ENCODE measurements at places on chromosomes 13 and 19.

DNA sequence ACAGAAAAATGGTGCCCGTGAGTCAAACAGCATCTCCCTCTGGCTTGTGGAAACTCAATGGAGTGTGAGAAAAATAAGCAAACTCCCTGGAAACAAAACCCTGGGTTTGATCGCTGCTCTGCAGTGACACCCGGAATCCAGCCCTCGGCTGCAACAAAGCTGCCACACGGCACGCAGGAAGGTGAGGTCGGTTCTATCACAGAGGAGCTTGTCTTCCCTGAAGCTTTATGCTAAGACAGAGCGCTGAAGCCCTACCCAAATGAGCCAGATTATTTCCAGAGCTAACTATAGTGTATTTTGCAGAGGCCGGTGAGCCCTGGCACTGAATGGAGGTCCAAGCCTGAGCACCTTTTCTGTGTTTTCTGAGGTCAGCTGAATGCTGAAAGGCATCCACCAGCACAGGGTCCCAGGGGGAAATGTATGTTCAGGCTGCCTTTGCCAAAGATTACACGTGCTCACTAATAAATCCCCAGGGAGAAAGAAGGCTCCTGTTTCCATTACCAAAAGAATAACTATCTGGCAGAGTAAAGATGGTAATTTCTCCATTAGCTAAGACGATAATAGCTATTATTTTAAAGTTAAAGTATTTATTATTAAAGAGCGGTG, 77.8 kb downstream of the TSHZ3 start:
- DNase-seq, result no peak

DNA sequence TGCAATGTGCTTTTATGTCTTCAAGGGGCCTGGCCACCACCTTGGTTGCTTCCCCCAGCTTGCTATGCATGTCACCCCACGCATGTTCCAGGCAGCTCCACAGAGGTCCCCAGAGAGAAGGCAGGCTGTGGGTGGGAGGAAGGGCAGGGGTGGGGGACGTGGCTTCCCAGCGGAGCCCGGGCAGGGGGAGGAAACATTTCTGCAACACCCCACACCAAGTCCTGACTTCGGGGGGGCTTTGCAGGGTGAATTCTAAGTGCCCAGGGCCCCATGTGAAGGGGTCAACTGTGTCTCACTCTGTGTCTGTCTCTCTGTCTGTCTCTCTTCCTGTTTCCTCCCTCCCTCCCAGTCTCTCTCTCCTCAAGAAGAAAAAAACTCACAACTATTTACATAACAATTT, 39.6 kb downstream of the LTBP4 start:
- DNase-seq, result no peak

DNA sequence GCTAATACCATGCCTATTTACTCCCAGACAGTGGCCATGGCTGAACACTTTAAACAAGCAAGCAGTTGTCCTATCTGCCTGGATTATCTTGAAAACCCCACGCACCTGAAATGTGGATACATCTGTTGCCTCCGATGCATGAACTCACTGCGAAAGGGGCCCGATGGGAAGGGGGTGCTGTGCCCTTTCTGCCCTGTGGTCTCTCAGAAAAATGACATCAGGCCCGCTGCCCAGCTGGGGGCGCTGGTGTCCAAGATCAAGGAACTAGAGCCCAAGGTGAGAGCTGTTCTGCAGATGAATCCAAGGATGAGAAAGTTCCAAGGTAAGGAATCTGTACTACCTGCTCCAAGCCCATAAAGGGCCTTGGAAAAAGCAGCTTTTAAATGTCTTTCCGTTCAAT, 8.6 kb downstream of the RFPL4AL1 start:
- no peak for DNase-seq

DNA sequence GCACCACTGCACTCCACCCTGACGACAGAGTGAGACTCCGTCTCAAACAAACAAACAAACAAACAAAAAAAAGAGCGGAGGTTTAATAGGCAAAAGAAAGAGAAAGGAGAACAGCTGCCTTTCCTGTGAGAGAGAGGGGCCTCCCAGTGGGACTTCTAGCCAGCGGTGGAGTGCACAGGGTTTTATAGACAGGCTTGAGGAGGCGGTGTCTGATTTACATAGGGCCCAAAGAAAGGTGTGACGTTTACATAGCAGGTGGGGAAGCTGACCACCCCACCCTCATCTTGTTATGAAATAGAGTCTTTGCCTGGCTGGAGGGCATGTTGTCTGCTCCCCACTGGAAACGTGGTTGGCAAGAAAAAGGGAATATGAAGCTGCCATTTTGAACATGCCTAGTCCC, 106.0 kb upstream of the CSNK1A1L start:
- no peak for DNase-seq

DNA sequence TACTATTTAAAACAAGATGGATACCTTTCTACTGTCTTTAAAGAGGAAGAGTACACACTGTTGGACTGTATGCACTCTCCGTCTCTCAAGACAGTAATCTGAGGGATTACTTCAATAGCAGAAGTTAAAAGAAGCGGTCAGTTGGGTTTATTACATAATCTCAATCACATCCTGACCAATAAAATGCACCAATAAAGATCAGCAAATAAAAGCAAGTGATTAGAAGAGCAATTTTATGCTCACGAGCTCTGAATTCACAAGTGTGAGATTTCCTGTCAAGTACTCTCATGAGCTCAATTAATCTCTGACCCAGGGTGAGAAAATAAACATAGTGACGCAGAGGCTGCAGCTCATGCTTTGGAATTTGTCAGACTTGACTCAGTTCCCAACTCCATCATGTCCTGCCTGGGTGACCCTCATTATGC, 12.2 kb downstream of the ABCC4 start:
- no peak for DNase-seq

DNA sequence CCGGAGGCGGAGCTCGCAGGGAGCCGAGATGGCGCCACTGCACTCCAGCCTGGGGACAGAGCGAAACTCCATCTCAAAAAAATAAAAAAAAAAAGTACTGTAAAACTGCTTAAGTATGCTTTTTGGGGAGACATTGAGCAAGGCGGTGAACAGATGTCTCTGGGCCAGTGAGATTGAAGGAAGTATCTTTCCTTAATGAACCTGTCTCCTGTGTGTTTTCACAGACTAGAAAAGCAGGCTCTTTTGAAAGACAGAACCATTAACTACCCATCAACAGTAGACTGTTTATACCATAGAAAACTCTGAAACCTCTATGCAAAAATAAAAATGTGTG, 1.5 kb upstream of the ECH1 start:
- no peak for DNase-seq

DNA sequence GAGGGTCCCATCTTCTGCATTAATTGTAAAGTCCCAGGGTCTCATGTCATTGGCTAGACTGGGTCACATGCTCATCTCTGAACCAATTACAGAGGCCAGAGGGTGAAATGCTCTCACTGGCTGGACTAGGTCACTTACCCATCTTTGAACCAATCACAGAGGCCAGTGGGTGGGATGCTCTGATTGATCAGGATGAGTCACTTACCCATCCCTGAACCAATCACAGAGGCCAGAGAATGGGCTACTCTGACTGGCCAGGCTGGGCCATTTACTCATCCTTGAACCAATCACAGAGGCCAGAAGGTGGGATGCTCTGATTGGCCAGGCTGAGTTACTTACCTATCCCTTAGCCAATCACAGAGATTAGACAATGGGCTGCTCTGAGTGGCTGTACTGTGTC, 5.3 kb downstream of the MISP start:
- DNase-seq, result no peak

- no peak for DNase-seq
Observed at GRCh38 chr19:45766869-45767346, 2.1 kb downstream of the SIX5 start.

DNA sequence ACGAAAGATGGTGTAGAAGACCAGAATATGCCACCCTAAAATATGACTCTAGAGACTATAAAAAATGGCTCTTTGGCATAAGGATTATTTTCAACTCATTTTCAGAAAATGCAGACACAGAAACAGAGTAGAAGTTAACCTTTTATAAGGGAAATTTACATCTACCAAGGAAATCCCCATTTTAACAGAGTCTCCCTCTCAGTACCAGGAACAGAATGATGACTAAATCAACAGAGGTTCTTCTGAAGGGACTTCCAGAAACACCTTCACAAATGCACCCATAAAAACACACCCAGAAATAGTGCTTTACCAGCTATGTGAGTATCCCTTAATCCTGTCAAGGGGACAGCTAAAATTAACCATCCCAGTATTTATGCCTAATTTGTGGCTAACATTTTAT, 29.1 kb downstream of the PLPP2 start:
- no peak for DNase-seq

DNA sequence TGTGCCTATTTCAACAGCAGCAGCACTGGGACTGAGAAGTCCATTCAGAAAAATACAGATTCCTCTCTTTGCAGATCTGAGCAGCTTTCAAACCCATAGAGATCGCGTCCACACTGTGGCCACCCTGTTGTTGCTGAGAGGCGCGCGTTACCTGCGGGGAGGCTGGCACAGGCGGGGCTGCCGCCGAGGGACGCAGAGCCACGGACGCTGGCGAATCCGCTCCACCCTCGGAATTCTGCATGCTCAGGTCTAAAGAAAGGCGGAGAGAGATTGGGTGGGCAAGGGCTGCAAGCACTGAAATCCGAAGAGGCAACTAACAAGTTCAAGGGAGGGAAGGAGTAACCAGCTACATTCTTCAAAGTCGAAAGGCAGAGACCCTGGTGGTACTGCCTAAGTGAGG, 63.0 kb downstream of the RFX2 start:
- no peak for DNase-seq

DNA sequence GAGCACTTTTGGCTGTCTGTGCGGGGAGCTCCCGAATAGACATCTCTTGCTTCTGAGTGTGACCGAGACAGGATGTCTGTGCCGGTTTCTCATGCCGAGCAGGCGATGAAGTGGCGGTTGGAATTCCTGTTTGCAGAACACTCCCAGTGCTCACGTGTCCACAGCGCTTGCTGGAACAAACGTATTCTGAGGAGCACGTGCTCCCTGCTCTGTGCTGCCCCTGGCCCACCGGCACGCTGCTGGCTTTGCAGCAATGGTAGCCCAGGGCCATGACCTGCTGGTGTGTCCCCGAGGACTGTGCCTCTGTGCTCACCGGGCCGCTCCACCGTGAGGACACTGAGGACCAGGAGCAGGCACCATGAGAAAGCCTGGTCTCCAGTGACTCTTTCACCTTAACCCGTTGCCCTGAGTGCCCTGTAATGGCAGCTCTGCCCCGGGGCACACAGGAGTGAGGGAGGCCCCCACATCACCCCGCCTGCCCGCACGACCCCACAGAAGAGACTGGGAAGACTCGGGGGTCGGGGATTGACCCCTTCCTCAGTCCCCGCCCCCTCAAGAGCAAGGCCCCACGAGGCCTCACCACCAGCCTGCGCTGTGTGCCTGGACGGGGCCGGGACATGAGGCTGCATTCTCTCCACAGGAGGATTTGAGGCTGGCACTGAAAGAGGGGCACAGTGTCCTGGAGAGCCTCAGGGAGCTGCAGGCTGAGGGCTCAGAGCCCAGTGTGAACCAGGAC, 40.0 kb upstream of the F7 start:
- DNase-seq, result no peak

DNA sequence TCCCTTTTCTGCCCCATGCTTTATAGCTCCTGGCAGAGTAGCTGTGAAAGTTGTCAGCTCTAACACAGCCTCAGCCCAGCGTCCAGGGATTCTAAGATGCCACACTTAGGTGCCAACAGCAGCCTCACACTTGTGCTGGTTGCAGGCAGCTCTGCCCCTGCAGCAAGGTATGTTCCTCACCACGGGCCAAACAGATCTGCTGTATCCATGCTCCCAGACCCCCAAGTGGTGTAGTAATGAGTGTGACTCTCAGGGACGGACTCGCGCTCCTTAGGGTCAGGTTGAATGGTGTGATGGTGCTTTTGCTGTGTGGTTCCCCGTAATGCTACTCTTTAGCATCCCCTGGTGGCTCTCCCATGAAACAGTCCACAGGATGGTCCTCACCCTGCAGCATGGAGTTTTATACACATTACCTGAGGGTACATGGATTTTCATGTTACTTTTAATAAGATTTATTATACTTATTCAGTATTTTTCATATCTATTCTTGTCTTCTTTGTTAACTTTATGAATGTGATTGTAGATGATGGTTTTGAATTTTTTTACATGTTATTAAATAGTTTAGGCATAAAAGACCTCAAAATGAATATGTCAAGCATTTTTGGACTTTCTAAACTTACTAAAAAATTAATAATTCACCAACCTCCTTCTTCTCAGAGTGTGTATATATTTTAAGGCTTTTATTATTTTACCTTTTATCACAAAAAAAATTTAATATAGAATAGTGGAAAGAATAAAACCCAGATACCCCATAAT, 232.5 kb downstream of the SLC7A1 start:
- no peak for DNase-seq
